ENCODE measurements at places on chromosomes 2 and 18. TPM values are rescaled to one million over a fixed set of nuclear protein-coding genes. Genes with fewer than 3 reads are reported as not detected.

DNA sequence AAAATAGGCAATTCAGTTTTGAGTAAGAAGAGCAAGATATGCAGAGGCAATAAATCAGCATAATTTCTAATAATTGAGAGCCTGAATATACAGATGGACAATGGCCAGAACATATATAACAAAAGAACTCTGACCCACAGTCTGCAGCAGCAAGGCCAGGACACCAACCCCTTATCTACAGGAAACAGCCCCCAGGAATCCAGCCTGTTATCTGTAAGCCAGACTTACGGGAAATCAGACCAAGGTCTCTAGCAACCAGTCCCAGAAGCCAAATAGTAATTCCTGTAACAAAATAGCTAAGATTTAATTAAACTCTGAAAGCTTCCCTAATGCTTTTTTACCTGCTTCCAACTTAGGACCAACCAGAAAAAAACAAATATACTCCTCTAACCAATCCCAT is 434.5 kb upstream of the GYPC start:
- H3K4me1 ChIP-seq: no peaks in the 10 kb centered on the region
- no peak overlapping the region for H3K27ac ChIP-seq
- H3K27me3 ChIP-seq: no peaks in the 10 kb centered on the region
- DNase-seq: no peak

DNA sequence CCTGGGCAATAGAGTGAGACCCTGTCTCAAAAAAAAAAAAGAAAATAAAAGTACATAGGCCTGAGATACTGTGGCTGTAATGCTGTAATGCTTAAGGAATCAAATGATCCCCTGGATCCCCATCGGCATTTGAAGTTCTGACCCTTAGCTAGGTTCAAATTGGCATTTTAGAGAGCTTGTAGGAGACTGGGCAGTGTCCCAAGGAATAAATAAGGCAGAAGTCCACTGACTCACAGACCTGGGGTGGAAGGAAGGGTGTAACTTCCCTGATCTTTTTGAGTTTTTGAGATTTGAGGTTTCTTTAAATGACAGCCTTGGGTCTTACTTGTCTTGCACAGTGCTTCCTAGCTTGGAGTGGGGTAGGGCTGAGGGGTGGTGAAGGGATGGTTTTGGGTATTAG is 553.7 kb downstream of the SLC4A3 start:
- no peak overlapping the region for H3K4me3 ChIP-seq
- H3K27me3 ChIP-seq: no peaks in the 10 kb centered on the region
- H3K27ac ChIP-seq: no peak overlapping the region
- no peaks in the 10 kb centered on the region for H3K36me3 ChIP-seq
- no peak for DNase-seq
- H3K4me1 ChIP-seq: no peaks in the 10 kb centered on the region

- no peak overlapping the region for H3K4me3 ChIP-seq
- no peak for DNase-seq
- no peak overlapping the region for H3K27ac ChIP-seq
- peaks cover 26% of the 10 kb centered on the region for H3K27me3 ChIP-seq
- no peaks in the 10 kb centered on the region for H3K36me3 ChIP-seq
Observed at GRCh38 chr2:229268626-229269025, 2.5 kb downstream of the PID1 start.

ITGAV gene
- 13.6 TPM for total RNA-seq

DNA sequence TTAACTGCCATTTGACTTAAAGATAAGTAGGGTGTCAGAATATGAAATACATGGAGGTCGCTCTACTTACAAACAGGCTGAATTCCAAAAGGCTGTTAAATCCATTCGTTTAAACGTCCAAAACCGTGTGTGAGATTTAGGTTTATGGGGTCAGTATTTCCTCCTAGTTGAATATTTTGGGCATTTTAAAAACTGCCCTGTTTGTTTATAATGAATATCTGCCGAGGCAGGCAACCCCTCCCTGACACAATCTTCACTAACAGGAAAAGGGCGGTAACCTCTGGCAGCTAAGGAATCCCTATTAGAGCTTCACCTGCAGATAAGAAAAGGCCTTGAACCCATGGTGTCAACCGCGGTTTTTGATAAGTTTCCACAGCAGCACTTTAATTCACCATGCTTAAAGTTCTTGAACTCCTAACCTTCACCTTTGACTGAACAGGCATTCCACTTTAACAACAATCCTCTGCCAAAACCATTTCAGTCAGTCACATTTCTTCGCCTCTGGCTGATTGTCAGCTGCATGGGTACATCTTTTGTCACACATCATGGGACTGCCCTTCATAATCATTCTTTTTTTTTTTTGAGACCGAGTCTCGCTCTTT is 17.8 kb downstream of the TRAK2 start:
- H3K4me3 ChIP-seq: no peak overlapping the region
- DNase-seq: no peak
- H3K27me3 ChIP-seq: no peaks in the 10 kb centered on the region
- peaks cover 32% of the 10 kb centered on the region for H3K36me3 ChIP-seq

DNA sequence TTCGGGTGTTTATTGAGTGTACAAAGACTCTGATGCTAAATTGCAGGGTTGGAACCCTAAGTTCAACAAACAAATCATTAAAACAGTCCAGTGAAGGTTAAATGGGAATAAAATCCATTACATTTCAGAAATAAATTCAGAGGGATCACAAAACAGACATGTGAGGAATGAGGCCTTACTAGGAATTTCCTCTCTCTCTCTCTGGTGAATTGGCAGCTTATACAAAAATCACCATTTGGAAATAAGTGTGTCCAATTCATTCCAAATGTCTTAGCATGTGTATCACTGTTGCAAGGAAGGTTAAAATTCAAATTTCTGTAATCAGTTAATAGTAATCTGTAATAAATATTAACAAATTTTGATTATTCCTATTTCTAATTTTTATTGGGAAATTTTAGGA is 228.6 kb upstream of the PXDN start:
- H3K27ac ChIP-seq: no peak overlapping the region
- no peaks in the 10 kb centered on the region for H3K36me3 ChIP-seq
- no peaks in the 10 kb centered on the region for H3K27me3 ChIP-seq
- H3K4me1 ChIP-seq: no peaks in the 10 kb centered on the region

GRCh38 chr2:219078951-219079350 is 18.2 kb upstream of the IHH start:
- no peaks in the 10 kb centered on the region for H3K27me3 ChIP-seq
- no peaks in the 10 kb centered on the region for H3K4me1 ChIP-seq

MDH1B gene
- total RNA-seq: 0.32 TPM

DNA sequence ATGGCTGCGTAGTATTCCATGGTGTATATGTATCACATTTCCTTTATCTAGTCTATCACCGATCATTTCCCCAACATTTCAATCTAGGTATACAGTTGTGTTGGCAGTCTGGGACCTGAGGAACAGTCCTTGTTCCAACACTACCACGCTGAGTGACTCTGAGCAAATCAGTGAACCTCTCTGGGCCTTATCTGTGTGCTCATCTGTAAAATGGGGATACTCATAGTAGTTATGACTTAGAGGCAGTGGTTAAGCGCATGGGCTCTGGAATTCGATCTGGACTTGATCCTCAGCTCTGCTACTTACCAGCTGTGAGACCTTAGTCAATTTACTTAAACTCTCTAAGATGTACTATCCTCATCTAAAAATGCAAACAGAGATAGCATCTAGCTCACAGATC is 85.1 kb downstream of the BCL2 start:
- peaks cover 80% of the 10 kb centered on the region for H3K4me1 ChIP-seq
- H3K4me3 ChIP-seq: peak overlapping the region; percentile 51
- no peaks in the 10 kb centered on the region for H3K27me3 ChIP-seq
- DNase-seq: no peak
- peaks cover 72% of the 10 kb centered on the region for H3K36me3 ChIP-seq

Measured in activated CD8-positive, alpha-beta memory T cell treated with anti-CD3 and anti-CD28 coated beads, Interleukin-2, amount 10 ng/mL, durations not matched to agents 7 days and 5 days (primary cell).